H1 (cell line): ENCODE measurements at places on chromosomes 7 and 10.

- no peak for DNase-seq
Observed at GRCh38 chr7:115368998-115369397, 447.1 kb downstream of the MDFIC start.

DNA sequence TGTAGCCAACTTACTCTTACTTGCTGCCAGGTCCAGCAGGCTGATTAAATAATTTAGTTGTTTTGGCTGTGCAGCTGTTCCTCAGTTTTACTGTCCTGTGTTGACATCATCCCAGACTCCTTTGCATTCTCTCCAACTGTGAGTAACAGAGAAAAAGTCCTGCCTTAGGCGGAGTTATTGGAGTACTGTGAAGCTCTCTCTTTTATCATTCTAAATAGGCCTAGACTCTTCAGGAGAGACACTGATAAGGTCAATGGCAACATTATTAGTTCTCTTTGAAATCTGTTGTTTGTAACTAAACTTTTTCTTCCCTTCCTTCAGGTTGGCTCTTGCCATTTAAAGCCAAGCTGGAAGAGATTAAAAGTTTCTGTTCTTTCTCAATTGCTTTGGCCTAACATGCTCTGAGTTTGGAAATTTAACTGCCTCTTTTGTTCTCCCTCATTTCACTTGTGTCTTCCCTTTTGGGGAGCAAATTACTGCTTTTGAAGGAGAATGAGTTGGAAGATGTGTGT lies 215.7 kb upstream of the CSTF2T start:
- DNase-seq, result peak; percentile 17

DNA sequence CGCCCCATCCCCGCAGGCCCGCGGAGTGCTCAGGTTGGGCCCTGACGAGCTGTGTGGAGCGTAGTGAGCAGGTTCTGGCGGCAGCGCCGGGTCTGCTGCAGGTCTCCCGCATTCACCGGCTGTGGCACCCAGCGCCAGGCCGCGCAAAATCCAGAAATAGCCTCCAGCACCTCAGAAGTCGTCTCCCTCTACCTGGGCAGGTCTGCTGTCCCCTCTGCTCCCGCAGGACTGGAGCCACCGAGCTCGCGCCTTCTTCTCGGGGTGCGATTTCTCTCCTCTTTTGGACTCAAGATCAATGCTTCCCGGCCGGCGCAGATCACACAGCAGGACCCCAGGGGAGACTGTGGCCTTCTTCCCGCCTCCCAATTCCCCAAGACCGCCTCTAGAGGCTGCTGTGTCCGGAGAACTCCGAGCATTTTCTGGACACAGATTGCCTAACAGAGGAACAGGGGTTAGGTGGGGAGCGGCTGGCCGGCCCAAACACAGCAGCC lies 8.4 kb downstream of the TLX1 start:
- no peak for DNase-seq

DNA sequence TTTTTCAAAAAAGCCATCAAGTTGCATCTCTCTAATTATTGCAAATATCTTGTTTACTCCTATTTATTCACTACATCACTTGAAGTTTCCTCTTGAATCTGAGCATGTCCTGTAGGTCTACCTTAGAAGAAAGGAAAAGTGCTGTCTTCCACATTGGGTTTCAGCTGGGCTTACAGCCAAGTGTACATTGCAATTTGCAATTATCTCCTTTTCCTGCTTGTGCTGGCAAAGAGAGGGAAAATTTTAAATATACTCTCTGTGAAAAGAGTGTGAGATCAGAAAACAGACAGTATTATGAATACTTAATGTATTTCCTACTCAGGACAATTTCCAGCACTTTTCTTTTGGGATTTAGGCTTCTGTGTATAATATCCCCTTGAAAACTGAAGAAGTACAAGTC lies 839.7 kb downstream of the CNTNAP2 start:
- no peak for DNase-seq

DNA sequence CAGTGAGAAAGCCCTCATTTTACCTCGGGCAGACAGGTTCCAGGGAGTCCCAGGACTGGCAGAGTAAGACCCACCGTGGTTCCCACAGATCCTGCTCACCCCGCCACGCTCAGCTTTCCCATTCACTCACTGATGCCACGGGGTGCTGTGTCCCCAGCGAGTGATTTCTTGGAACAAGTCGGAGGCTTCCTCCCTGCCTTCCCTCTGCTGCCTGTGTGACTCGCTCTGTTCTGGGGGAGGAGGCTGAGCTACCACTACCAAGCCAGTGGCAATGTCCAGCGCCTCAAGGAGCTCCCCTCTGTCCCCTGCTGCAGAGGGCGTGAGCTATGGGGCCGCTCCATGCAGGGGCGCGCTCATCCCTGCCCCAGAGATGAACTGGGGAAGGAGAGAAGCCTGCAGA lies 12.6 kb downstream of the IL15RA start:
- no peak for DNase-seq

DNA sequence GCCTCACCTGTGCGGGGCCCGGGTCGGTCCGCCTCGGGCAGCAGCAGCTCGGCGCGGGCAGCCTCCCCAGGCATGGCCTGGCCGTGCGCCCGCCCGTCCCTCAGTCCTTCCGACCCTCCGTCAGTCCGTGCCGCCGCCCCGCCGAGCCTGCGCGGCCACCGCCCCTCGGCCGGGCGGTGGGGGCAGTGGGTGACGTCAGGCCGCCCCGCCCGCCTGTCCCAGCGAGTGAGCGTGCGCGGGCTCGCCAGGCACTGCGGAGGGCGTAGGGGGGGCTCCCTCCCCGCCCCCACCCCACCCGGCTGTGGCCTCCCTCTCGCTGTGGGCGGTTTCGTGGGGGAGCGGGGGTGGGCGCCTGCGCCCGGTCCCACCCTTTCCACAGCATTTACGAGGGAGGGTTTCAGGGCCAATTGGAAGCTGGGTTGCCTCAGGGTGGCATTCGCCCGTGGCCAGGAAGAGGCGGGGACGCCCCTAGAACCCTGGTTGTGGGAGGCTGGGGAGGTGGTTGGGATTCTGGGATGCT lies at the start of gene NACAD:
TSS of gene NACAD (minus strand) at position 149 of the 520 bp plus-strand sequence. CDS start at position 74, 75 bp downstream.
- DNase-seq, result no peak

DNA sequence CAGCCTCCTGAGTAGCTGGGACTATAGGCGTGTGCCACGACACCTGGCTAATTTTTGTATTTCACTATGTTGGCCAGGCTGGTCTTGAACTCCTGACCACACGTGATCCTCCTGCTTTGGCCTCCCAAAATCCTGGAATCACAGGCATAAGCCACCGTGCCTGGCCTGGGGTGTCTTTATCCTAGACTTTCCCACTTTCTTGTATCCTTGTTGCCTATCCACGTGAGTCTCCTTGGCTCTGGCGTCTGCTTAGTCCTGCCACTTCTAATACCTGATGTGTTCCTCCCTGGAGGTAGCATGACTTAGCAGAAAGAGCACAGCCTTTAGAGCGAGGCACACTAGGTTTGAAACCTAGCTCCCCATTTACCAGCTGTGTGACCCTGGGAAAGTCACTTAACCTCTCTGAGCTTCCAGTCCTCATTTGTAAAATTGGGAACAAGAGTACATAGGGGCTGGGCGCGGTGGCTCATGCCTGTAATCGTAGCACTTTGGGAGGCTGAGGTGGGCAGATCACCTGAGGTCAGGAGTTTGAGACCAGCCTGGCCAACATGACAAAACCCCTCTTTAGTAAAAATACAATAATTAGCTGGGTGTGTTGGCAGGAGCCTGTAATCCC lies 344.6 kb downstream of the TYW1 start:
- no peak for DNase-seq

DNA sequence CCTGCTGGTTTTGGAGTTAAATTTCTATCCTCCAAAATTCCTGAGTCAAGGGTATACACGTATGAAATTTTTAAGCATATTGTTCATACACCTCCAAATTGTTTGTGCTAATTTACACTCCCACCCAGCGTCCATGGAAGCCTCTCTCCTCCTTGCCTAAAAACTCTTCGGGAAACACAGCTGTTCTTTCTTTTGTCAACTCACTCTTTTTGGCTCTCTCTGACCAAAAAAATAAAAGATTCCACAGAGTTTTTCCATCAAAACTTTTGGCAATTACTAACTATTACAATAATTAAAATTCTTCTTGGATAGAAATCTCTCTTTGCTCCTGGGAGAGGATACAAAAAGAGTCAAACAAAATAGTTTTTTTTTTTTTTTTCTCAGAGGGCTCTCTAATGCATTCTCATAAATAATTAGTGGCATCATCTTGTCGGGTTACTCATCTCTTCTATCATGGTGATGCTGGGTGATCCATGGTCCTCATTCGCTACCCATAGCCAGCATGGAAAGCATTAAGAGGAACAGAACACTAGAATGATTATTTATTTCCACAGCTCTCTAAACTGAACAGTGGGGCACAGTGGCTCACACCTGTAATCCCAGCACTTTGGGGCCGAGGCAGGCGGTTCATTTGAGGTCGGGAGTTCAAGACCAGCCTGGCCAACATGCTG lies 310.7 kb downstream of the SFMBT2 start:
- DNase-seq, result no peak

DNA sequence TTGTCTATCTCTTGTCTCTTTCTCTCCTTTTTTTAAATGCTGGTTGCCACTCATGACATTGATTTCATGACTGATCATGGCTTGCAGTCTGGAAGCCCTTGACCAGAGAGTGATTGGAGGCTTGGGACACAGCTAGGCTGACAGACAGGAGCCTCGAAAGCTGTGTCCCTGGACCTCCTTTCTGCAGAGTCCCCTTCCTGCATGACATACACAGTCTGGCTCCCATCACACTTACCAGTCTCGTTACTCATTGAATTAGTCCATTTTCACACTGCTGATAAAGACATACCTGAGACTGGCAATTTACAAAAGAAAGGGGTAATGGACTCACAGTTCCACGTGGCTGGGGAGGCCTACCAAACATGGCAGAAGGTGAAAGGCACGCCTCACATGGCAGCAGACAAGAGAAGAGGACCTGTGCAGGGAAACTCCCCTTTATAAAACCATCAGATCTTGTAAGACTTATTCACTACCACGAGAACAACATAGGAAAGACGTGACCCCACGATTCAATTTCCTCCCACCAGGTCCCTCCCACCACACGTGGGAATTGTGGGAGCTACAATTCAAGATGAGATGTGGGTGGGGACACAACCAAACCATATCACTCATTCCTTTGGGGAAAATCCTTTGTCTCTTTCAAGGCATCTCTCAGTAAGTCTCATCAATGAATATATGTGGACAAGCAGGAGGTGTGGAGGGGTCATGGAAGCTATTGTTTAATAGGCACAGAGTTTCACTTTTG lies 102.3 kb downstream of the TBXAS1 start:
- DNase-seq, result no peak

DNA sequence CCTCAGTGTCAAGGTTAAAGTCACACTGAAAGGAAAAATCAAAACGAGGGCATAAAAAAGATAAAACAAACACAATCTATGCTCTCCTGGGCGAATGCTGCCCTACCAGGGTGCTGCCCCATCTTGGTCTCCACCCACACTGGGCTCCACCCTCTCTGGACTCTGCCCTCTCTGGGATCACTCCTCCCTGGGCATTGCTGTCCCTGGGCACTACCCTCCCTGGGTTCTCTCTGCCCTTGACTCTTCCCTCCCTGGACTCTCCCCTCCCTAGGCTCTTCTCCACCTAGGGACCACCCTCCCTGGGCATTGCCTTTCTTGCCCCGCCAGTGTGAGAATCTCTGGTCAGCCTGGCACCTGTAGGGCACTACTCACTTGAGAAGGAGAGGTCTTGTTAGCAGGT lies 8.6 kb downstream of the GDF2 start:
- DNase-seq, result no peak

DNA sequence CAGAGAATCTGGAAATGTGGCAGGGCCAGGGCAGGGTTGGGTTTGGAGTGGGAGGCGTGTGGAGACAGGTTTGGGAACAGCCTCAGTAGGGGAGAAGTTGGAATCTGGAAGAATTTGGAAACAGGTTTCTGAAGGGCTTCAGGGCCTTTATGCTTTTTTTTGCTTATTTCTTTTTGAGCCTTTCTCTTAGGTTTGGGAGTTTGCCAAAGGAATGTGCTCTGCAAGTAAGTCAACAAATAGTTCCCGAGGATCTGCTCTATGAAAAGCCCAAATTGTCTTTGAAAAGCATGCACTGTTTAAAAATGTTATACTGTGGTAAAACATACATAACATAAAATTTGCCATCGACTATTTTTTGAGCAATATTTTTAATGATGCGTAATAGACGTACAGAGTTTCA lies 86.7 kb upstream of the ADRB1 start:
- no peak for DNase-seq

- no peak for DNase-seq
Observed at GRCh38 chr7:25503306-25503705, 275.0 kb upstream of the NPVF start.

GRCh38 chr7:149002604-149003003 lies 25.7 kb downstream of the PDIA4 start:
- no peak for DNase-seq

DNA sequence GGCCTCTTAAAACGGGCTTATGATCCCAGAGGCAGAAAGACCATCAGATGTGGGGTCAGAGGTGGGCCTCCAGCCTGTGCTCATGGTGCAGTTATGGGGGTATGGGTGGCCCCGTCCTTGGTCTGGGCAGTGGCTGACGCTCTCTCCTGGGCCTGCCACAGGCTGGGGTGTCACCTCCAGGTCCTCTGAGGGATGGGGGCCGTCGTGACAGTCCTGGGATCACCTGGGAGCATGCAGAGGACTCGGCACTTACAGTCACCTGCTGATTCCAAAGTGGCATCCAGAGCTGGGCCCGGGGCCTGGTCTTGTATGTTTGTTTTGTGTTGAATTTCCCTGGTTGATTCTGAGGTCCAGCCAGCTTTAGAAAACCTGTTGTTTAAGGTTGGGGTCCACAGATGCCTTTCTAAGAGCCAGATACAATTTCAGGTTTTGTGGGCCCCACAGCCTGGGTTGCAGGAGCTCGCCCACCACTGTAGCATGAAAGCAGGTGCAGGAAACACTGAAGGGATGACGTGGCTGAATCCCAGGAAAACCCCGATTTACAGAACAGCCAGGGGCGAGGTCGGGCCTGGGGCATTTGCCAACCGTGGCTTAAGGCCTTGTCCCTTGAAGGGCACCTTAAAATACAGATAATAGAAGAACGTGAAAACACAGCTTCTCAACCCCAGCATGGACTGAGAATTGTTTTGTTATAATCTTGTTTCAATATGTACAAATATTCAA lies 170.7 kb upstream of the PPP2R2D start:
- no peak for DNase-seq

DNA sequence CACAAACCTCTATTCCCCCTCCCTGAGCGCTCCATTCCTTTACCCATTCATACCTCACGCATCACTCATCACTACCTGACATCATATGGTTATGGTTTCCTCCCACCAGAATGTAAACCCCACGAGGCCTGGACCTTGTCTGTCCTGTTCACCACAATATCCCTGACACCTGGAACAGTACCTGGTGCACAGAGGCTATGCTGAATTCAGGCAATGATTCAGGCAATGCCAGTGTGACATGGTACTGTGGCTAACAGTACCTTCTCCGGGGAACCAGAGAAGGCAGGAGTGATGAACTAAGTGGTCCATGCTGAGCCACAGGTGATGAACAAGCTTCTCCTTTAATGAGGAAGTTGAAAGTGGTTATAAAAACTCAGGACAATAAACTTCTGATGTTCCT lies 202.5 kb upstream of the PLXNA4 start:
- DNase-seq, result no peak
